Stimulated activated CD8-positive, alpha-beta memory T cell treated with anti-CD3 and anti-CD28 coated beads, Interleukin-7, amount 100 ng/mL, for 1 hour (primary cell): ENCODE measurements at places on chromosomes 3 and 15.

DNA sequence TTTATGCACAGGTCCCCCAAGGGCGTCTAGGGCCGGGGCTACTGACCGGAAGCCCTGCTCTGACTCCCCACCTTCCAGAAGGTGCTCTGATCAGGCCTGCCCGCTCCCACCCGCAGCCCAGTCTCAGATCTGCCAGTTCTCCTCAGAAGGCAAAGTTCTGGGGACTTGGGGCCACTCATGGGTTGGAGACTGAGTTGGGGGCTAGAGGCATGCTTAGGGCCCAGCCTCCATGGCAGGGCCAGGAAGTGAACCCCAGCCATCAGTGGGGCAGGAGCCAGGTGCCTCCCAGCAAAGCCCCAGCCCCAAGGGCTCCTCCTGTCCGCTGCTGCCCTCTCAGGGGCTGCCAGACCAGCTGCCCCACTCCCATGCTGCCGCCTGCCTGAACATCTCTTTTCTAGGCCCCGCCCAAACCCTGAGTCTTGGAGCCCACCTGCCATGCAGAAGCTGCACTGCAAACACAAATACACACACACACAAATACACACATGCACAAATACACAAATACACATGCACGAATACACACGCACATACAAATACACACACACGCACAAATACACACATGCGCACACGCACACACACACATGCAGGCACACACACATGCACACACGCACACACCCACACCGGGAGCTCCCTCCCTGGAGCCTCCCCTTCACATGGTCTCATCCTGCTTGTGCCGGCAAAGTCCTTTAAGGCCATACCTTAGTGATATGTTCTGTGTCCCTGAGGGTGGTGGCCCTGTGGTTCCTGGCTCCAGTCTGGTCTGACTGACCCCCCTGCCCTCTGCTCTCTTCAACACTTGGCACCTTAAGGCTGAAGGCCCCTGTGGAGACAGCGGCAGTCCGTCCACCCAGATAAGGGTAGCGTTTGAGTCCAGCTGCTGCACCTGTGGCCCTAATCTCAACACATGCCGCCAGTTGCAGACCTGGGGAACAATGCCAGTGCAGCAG lies 59.2 kb upstream of the KLF13 start:
- DNase-seq: no peak

GRCh38 chr15:75117993-75118392 lies 83.7 kb upstream of the C15orf39 start:
- DNase-seq: no peak

- no peak for DNase-seq
Observed at GRCh38 chr15:62306851-62307504, 141.9 kb upstream of the C2CD4B start.

GRCh38 chr3:24680214-24680967 lies 185.7 kb upstream of the THRB start:
- no peak for DNase-seq

DNA sequence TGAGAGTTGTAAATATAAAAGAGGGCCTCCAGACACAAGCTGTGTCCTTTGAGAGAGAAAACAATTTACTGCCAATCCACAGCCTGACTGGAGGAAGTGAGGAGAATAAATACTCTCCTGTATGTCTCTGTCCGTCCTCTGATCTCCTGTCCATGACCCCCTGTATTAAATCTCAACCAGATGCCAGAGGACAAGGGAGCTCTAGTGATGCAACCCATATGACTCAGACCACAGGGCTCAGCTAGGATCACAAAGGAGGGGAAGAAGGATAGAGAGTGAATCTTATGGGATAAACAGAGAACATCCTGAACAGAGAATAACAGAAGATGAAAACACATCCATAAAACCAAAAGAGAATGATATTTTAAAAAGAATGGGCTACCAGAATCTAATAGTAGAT lies 482.6 kb downstream of the PLOD2 start:
- DNase-seq: no peak

- no peak for DNase-seq
Observed at GRCh38 chr15:68201153-68201878, 3.8 kb downstream of the CALML4 start.

- no peak for DNase-seq
Observed at GRCh38 chr3:3068358-3068881, 41.8 kb downstream of the IL5RA start.

- no peak for DNase-seq
Observed at GRCh38 chr3:106823701-106824100, 553.5 kb upstream of the CCDC54 start.

DNA sequence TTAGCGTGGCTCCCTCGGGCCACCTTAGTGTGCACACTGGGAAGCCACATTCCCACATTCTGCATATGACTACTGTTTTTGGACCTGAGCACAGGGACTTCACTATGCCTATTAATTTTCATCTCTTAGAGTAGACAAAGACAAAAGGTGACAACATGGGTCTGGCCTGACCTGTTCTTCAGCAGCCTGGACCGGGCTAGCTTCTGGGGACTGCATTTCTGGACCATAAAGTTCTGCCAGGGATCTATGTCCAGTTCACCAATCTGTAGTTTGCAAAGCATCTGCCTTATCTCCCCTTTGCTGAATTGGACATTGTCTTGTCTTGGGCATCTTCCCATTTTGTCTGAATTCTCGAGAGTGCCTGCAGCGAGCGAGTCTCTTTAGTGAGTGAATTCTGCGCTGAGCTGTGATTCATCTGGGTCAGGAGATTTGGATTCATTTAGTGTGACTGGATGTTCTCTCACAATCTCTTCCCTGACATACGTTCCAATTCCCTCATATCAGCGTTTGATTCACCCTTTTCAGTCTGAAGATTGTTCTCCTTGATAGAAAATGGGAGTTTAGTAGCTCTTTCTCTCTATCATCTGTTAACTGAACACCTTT lies 112.2 kb upstream of the PLXNA1 start:
- no peak for DNase-seq

GRCh38 chr15:51558411-51558810 lies 64.2 kb downstream of the DMXL2 start:
- no peak for DNase-seq

DNA sequence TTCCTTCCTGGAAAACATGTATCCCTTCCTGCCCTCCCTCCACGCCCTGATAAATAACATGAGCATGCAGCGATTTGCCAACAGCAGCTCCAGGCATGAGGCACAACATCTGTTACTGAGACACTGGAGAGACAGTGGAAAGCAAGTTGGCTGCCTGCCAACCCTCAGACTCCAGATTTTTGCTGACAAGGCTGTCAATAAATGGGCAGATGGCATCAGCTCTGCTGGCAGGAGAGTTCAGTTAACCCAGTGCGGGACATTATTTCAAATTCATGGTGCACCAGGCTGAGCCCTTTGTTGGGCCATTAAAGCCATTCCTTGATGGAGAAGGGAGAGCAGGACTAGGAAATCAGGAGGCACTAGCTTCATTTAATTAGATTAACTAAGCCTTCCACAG lies 293.3 kb downstream of the MEX3B start:
- no peak for DNase-seq

- no peak for DNase-seq
Observed at GRCh38 chr3:58041826-58042324, 33.7 kb downstream of the FLNB start.

- DNase-seq: no peak
Observed at GRCh38 chr3:33758864-33759263, 39.6 kb upstream of the PDCD6IP start.

GRCh38 chr3:129323651-129324294 lies 45.1 kb downstream of the HMCES start:
- no peak for DNase-seq

- DNase-seq: no peak
Observed at GRCh38 chr3:79729096-79729495, 38.7 kb downstream of the ROBO1 start.
